ENCODE measurements at places on chromosomes 16 and 17. TPM values are rescaled to one million over a fixed set of nuclear protein-coding genes. Genes with fewer than 3 reads are reported as not detected.

The OTOP3 gene
- total RNA-seq = not detected

GRCh38 chr17:76370261-76370993 lies 14.0 kb upstream of the SPHK1 start:
- DNase-seq = peak; percentile 29

- no peak for DNase-seq
Observed at GRCh38 chr17:62892061-62892675, 73.9 kb upstream of the TANC2 start.

- DNase-seq = peak; percentile 76
Observed at GRCh38 chr16:21159281-21159951, 942 bp downstream of the LDAF1 start.

- no peak for DNase-seq
Observed at GRCh38 chr17:68627956-68628575, 26.9 kb upstream of the FAM20A start.
